ENCODE measurements at places on chromosomes 5 and 9.

- DNase-seq: no peak
Measured at GRCh38 chr9:131094015-131094414, 2.3 kb upstream of the AIF1L start.

DNA sequence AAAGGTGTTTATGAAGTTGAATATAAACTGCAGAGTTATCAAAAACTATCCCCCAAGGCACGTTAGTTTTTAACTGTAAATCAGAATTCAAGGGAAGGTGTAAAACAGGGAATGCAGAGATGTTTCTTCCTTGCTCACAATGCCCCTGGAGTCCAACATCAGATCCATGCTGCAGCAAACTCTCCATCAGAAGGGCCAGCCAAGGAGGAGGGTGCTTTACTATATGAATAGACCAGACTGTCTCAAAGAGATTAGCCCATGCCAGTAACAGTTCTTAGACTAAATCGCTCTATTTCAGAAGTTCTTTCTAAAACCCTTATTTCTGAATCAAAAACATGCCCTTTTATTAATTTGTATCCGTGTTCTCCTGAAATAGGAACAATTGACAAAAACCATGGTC is 362.8 kb upstream of the RPS23 start:
- DNase-seq: no peak

DNA sequence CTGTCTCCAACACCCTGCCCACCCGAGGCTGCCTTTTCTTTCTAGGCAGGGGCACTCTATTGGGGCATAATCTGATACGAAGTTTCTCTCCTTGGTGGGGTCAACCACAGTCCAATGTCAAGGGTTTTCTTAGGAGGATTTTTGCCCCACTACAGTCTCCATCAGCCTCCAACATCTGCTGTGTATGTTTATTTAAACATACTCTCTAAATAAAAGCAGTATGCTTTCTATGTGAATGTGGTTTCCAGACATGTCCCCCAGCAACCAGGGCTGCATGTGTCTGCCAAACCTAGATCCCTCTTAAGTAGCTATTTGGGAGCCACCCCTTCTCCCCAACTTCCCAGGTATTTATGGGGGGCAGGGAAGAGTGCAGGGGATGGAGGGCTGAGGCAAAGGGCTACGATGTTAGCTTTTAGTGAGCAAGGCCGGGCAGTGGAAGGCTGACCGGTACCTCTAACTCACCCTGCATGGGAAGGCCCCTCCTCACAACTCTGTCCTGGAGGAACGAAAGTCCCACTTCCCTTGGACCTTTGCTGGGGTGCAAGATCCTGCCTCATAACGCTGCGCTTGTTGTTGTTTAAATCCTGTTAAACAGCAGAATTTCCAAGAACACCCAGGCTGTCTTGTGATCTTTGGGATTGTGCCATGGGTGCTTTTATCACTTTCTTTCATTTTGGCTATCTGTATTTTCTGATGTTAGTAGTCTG is 75.4 kb downstream of the NREP start:
- DNase-seq: no peak

DNA sequence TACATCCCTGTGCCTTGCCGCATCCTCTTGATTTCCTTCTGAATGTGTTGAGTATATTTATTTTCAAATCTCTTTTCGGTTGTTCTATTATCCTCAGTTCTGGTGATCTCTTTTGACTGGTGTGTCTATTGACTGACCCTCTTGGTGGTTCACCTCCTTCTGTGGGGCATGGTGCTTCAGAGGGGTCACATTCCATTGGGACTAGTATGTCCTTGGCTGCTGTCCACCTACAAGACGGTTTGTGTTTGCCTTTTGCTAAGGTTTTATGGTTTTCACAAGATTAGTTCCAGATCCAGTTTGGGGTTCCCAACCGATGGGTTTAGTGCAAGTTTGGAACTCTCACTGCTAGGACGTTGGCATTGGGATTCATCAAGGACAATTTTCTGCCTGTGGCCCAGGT is 66.6 kb downstream of the PHF2 start:
- DNase-seq: no peak

- no peak for DNase-seq
Measured at GRCh38 chr9:131799177-131799823, 59.4 kb upstream of the RAPGEF1 start.

DNA sequence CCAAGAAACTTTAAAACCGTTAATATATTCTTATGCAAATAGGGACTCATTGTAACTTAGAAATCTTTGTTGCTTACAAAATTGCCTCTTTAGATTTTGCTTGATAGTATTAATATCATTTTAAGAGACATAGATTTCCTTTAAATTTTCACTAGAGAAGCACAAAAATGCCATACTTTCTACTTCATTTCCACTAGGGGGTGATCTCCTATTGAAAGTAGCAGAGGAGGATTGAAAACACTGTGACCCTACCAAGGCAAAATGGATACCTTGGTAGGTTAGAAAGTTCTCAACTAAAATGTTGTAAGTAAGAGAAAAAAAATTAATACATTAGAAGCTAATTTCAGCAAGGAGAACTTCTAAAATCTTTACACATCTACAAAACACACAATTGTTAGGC is 204.9 kb downstream of the CHSY3 start:
- DNase-seq: no peak

All from stimulated activated CD8-positive, alpha-beta memory T cell treated with anti-CD3 and anti-CD28 coated beads, Interleukin-2, amount 100 ng/mL, for 1 hour (primary cell).